Fibroblast of lung (primary cell): ENCODE measurements at places on chromosomes 13 and 19.
A peak's percentile ranks its signal among the peaks of the same experiment; 100 is the strongest.

DNA sequence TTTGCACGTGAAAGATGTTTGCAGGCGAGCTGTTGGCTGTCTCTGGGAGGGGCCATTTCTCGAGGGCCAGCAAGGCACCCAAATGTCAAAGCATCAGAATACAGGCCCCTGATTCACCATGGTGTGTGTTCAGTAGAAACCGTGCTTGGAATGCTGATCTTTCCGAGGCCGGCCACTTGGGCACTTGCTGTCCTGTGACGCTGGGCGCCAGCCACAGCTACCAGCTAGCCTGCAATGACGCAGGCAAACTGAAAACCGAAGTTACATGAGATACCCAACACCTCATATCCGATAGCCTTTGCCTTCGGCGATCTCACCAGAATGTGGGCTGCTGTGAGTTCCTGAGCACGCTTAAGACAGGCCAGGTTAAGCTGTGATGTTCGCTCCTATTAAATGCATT, 12.0 kb downstream of the THOP1 start:
- DNase-seq: no peak

DNA sequence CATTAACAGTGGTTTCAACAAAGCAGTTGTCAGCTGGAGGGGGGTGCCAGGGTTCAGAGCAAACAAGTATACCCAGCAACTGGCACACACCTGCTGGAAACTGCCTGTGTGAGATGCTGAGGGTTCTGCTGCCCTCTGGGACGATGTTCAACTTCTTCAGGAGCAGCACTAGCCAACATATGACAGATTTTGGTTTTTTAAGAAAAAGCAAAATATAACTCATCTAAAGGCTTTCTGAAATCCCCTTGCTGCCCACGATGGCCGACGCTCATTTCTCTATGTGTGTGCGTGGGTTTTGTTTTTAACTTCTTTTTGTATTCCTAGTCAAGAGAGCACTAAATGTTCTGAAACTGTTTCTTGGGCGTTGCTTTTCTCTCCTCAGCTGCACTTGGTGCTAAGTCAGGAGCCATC, 79.9 kb downstream of the MRPL57 start:
- no peak for DNase-seq

DNA sequence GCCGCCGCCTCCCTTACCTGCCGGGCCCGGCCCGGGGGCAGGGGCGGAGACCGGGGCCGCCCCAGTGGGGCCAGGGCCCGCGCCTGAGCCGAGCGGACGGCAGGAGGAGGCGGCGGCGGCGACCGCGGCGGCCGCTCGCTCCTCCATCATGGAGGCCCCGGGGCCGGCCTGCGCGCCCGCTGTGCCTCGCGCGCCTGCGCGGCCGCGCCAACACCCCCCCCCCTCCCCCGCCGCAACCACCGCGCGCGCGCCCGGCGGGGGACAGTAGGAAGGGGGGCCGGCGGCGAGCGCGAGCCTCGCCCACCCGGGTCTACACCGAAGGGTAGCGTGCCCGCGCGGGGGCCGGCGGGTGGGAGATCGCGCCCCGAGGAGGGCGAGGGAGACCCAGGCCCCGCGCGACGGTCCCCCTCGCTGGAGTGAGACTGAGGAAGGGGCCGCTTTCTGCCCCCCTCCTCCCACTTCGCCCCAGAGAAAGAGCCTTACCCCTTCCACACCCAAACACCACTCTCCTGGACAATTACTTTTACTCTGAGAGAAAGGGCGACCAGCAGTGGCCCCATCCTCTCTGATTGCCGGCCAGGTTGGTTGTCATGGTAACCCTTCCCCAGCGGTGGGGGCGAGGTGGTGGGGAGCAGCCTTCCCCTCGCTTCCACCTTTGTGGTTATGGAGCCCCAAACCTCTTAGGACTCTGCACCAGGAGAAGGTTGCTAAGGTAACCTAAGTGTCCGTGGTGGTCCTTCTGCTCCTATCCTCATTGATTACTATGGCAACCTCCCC, at the start of gene STRN4:
TSS of gene STRN4 (minus strand) at position 170 of the 777 bp plus-strand sequence. CDS start at position 150, 20 bp downstream.
- DNase-seq: no peak

GRCh38 chr13:23175920-23176319, 4.9 kb upstream of the SGCG start:
- peak; percentile 40 for DNase-seq

DNA sequence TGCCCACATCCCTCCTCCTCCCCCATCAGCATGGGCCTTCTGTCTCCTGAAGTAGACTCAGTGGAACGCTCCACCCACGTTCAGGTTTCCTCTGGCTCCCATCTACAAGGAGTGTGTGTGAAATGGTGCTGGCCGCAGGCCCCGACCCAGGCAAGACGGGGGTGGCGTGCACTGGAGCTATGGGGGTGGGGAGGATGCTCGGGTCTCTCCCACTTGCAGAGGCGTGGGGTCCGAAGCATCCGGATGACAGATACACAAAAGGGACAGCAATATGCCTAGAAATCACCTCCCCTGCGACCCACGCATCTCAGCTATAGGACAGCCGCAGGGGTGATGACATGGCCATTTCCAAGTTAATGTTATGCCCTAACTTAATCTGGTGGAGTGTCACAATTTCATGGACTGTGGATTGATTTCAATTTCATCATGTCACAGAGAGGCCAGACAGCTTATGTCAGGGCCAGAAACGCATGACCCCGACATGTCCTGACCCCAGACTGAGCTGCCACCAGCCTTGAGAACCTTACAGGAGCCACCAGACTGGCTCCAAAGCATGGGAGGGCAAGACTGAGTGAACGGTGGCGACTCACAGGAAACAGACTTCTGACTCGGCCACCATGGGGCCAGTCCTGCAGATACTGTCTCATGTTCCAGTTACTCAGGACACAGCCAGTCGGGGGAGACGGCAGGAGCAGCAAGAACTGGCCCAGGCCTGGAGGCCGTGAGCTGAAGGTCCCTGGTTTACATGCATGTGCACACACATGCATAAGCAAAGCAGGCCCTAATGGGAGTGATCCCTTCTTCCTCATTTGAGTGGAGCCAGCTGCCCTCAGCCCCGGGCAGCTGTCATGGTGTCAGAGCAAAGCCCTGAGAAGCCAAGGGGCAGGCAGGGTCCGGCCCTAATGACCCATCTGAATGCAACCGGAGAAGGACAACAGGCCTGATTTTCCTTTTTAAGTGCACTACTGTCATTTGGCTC, 82.2 kb downstream of the SLC7A1 start:
- no peak for DNase-seq

DNA sequence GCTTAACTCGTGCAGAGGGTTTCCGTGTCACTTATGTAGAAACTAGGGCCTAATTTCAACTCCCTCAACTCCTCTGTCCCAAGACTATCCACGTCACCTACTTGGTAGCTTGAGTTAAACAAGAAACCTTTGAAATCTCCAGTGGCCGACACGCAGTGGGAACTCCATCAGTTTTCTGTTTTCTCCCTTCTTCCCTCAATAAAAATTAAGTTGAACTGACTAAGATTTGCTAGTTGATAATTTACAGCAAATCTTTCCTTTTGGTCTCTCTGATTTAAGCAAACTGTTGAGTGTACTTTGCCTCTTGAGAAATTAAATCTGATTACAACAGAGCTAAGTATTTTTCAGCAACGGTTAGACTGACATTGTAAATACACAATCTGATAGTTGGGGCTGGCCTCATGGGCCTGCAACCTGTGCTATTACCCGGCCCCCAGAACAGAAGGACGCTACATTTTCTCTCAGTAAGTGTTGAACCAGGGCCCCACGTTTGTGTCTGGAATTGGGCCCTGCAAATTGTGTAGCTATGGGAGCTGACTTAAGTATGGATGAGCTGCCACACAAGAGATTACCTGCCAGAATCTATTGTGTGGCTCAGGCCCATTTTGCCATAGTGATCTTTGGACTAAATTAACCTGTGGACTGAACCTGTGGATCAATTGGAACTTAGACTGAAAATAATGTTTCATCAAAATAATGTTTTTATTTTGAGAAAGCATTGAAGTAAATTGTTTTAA, 708 bp upstream of the ESD start:
- DNase-seq: no peak

DNA sequence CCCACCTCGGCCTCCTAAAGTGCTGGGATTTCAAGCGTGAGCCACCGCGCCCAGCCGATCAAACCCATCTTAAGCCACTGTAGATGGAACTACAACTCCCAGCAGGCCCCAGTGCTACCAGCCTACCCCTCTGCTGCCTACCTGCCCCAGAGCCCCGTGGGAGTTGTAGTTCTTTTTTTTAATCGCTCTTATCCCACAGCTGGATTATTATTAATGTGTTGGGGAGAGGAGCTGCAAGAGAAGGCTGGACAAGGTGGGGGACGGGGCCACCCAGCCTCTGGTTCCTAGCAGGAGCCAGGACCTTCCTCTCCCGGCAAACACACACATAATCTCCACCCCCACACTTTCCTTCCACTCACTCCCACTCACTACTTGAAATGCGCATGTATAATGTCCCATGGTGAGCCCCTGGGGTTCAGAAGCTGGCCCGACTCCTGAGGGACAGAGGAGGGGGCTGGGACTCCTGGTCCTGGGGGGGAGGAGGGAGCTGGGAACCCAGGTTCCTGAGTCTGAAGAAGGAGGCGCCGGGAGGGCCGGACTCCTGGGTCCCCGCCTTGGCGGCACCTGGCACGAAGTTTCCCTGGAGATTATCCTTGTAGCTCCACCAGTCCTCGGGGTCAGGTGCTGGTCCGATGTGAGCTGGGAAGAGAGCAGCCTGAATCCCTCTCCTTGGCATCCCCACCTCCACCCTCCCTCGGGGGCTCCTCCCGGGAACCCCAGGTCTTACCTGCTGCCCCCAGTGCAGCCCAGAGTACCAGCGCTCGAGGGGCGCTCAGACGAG, 958 bp downstream of the CA11 start:
- DNase-seq: peak; percentile 66

DNA sequence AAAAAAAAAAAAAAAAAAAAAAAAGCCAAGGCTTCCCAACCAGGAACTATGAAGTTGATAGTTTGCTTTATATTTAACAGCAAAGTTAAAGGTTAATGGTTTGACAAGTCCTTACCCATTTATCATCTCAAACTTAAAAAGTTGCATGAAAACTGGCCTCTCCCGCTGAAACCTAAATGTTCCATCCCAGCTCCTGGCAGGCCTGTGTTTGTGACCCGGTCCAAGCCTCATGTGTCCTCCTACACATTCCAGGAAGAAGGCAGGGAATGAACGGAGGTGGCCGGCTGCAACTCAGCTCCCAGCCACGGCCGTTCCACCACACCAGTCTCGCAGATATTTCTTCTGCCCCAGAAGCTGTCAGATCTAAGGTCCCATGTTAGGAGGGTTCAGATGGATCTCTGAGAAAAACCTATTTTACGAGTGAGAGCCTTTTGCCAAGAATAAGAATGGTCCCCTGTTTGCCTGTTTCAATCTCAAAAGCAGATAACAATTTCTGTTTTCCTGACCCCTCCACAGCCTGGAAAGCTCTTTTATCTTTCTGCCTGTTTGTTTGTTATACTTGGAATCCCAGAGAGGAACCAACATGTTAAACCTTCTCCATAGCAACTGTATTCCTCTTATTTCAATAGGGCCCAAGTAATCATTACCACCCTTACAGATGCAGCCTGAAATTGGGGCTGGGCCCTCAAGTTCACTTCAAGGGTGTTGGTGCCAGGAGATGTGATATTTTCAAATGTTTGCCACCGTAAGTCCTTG, 56.5 kb downstream of the KCTD12 start:
- DNase-seq: no peak

GRCh38 chr19:45524575-45525129, 17.4 kb downstream of the VASP start:
- DNase-seq: no peak

- peak; percentile 100 for DNase-seq
Observed at GRCh38 chr19:10238172-10238783, 7.1 kb upstream of the S1PR2 start.

GRCh38 chr19:8600816-8601215, 9.7 kb downstream of the ADAMTS10 start:
- DNase-seq: no peak

DNA sequence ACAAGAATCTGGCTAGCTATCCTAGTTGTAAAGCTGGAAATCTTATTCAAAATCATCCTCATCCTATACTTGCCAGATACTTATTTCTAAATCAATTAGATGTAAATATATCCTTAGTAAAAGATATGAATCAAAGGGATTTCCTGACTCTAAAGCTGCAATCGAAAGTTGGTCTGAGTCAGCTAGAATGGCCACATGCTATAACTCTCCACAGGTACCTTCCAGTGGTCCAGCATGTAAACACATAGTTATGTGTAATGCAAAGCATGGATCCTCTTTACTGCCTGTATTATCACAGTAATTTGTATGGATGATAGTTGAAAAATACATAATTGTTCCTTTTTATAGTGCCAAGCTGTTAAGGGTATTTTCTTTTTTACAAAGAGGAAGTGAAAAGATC, 27.4 kb downstream of the SLITRK6 start:
- no peak for DNase-seq

GRCh38 chr13:110183910-110184309, 123.0 kb downstream of the COL4A1 start:
- no peak for DNase-seq

DNA sequence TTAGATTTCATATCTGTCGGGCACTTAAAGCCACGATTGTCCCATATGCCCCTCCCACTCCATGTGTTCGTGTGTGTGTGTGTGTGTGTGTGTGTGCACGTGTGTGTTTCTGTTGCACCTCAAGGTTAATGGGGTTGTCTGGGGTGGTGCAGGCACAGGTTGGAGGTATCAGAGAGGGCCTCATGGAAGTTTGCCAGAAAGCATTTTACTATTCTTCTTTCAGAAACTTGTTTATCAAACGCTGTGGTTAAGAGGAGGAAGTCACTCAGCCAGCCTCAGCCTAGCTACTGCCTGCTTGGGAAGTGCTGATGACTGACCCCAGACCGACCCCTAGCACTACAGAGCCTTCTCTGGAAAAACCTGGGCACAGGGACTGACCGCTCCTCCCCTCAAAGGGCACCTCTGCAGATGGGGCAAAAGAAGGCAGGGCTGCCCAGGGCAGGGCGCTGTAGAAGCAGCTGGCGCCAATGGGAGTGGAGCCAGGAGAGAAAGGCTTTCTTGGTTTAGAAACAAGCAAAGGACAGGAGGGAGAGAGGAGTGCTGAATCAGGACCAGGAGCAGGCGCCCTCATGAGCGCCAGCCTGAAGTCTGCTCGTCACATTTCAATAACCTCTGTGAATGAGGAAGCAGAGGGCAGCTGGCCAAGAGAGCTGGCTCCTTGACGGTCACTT, 3.9 kb downstream of the SIAH3 start:
- DNase-seq: no peak

DNA sequence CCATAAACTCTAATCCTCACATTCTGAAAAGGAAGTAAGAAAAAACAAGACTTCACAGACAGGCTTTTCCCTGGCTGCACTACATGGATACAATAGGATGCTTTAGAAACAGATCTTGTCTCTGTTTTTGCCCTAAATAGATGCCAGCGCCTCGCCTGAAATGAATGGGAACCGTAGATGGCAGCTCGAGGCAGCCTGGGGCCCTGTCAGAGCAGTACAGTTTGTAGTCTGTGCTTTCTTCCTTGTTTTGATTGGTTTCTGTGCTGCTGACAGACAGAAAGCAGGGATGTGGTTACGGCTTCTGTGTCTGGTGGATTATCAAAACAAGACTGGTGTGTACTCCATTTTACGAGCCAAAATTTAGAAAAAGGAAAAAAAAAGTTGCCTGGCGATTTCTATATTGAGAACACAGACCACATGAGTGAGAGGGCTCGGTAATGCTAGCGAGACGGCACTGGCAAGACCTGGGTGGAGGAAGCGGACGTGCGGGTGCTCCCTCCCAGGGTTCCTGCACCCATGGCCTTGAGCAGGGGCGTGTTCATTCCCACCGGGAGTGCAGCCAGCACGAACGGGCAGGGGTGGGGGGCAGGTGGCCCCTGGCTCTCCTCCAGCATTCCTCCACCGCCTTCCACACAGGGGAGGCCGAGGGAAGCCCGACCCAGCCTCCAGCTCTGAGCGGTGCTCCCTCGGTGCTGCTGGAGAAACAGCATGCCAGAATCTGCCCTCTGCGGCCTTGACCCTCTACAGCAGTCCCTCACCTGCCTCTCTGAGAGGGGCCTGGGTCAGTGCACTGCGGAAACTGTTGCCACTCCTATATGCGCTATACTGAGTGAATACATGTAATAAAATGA, 37.6 kb upstream of the C1QTNF9 start:
- peak; percentile 83 for DNase-seq
